ENCODE measurements at places on chromosomes 16 and 17. TPM values are rescaled to one million over a fixed set of nuclear protein-coding genes. Genes with fewer than 3 reads are reported as not detected.

The SLC22A31 gene
- 9.7 TPM for total RNA-seq

The SOX15 gene
- 9.3 TPM for total RNA-seq

The SLC4A1 gene
- total RNA-seq: not detected

The RABEP2 gene
- total RNA-seq: 19.2 TPM

The ABCC11 gene
- total RNA-seq: 0.70 TPM

The CLEC19A gene
- total RNA-seq: 3.4 TPM

The MT1E gene
- 5.5 TPM for total RNA-seq

The ATAD5 gene
- 20.3 TPM for total RNA-seq

The ADAD2 gene
- total RNA-seq: not detected
